ENCODE measurements at places on chromosomes 13 and 19.

DNA sequence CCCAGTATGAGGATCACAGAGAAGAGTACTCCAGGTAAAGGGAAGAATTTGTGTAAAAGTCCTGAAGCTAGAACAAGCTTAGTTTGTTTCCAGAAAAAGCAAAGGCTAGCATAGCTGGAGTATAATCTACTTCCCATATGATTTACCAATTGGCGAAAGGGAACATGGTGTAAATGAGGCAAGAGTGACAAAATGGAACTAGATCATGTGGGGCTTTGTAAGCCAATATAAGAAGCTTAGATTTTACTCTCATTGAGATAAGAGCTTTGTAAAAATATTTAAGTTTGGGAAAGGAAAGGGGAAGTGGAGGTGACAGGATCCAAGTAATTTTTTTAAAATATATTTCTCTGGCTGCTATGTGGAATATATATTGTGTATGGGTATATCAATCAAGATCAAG, 234.9 kb downstream of the KCTD12 start:
- peaks cover 2% of the 10 kb centered on the region for H3K4me1 ChIP-seq
- H3K27me3 ChIP-seq = peaks cover 4% of the 10 kb centered on the region

GRCh38 chr13:21009036-21009435, 52.4 kb downstream of the LATS2 start:
- no peaks in the 10 kb centered on the region for H3K36me3 ChIP-seq
- H3K27ac ChIP-seq = peak overlapping the region; percentile 72
- no peak for DNase-seq
- no peak overlapping the region for H3K4me3 ChIP-seq
- peaks cover 13% of the 10 kb centered on the region for H3K4me1 ChIP-seq
- peaks cover 2% of the 10 kb centered on the region for H3K27me3 ChIP-seq

GRCh38 chr19:38473201-38473600, 39.7 kb downstream of the RYR1 start:
- H3K4me3 ChIP-seq = no peak overlapping the region
- H3K27ac ChIP-seq = no peak overlapping the region
- H3K27me3 ChIP-seq = peaks cover 3% of the 10 kb centered on the region
- no peak for DNase-seq
- no peaks in the 10 kb centered on the region for H3K36me3 ChIP-seq

GRCh38 chr13:27147530-27148170, 24.0 kb downstream of the USP12 start:
- H3K4me1 ChIP-seq = no peaks in the 10 kb centered on the region
- H3K4me3 ChIP-seq = no peak overlapping the region
- H3K27me3 ChIP-seq = peaks cover 2% of the 10 kb centered on the region
- no peak for DNase-seq

DNA sequence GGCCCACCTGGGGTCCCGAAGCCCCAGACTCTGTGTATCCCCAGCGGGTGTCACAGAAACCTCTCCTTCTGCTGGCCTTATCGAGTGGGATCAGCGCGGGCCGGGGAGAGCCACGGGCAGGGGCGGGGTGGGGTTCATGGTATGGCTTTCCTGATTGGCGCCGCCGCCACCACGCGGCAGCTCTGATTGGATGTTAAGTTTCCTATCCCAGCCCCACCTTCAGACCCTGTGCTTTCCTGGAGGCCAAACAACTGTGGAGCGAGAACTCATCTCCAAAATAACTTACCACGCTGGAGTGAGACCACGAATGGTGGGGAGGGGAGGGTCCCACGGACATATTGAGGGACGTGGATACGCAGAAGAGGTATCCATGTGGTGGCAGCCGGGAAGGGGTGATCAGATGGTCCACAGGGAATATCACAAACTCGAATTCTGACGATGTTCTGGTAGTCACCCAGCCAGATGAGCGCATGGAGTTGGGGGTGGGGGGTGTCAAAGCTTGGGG, 1.0 kb upstream of the ICAM5 start:
- peak overlapping the region; percentile 31 for H3K4me3 ChIP-seq
- H3K27me3 ChIP-seq = peaks cover 31% of the 10 kb centered on the region
- H3K4me1 ChIP-seq = peaks cover 5% of the 10 kb centered on the region
- no peak for DNase-seq
- H3K27ac ChIP-seq = no peak overlapping the region

Measured in glutamatergic neuron (in vitro differentiated cells).